Brain (organoid and tissue), 16 donors: ENCODE measurements at places on chromosomes 7 and 10. TPM values are rescaled to one million over a fixed set of nuclear protein-coding genes. Genes with fewer than 3 reads are reported as not detected.

DNA sequence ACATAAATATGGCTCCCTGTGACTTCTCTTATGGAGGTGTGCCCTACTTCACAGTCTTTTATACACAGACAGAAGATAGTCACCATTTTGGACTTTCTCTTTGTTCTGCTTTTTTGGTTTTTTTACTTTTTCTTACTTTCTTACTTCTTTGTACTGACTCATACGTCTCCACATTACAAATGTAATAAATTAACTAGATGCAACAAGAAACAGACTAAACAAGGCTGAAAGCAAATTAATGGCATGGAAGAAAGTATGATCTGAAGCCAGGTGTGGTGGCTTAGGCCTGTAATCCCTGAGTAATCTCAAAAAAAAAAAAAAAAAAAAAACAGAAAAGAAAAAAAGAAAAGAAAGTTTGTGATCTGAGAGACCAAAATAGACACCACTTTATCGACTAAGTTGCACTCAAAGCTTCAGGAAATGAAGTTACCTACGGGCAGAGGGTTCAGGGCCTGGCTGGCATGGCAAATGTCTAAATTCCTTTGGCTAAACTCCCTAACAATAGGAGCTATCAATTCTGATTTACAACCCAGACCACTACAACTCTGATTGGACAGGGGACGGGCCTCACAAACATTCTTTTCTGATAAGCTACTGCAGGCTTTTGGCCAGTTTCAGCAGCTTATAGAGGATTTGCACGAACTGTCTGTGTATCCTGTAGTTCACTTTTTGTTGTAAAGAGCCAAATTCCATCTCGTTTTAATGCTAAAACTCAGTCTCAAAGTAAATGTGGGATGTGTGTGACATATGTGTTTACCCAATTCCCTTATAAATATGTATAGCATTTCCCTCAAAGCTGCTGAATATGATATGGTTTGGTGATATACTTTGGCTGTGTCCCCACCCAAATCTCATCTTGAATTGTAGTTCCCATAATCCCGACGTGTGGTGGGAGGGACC, 129.1 kb downstream of the SEPTIN14 start:
- DNase-seq = no peak

ACBD7 gene
- polyA plus RNA-seq = 35.4 TPM

FOXI2 gene
- not detected for polyA plus RNA-seq

- DNase-seq = no peak
These were observed 96.1 kb upstream of the PPP2R2D start for GRCh38 chr10:131804551-131805295.

DNA sequence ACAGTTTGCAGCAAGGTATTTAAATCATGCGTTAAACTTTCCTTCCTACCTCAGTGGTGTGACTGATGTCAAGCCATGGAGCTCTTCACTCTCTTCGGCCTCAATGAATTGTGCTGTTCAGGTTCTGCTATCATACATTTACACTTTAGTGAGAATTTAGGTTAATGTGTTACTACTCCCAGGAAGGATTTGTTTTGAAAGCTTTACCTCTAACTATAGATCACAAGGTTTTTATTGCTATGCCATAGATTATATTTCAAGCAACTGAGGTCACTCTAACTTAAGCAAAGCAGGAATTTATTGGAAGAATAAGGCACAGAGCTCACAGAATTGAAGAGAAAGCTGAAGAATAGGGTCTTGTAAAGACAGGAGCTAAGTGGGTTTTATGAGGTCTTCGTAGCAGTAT, 11.0 kb upstream of the ADD3 start:
- DNase-seq = no peak

GJD4 gene
- not detected for polyA plus RNA-seq
